ENCODE measurements at places on chromosomes 1 and 21.
A peak's percentile ranks its signal among the peaks of the same experiment; 100 is the strongest.

DNA sequence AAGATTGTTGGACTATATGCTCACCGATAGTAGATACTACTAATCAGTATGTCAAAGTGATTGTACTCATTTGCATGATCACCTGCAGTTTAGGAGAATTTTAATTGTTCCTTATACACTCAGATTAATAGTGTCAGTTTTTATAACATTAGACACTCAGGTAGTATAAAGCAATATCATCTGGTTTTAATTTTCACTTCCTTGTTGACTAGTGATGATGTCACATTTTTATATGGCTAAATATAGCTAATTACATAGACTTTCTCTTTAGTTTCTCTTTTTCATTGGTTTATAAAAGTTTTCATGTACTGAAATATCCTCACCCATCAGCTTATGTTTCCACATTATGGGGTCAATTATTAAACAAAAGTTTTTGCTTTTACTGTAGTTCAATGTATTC, 1332.4 kb upstream of the ADGRL2 start:
- no peak for DNase-seq

DNA sequence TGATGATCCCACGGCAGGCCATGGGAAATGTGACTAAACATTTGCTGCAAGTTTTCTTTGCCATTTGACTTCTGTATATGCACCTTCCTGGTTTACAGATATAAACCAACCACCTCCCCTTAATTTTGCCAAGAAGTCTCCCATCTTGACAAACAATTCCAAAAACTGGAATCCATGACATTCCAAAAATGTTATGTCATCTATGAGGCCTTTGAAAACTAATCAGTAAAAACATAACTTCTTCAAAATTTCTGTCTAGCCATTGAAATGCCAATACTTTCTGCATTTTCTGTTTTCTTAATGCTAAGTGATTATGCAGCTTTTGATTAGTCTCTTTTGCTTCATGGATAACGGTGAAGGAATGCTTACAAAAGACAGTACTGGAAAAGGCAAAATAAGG, 84.1 kb downstream of the LYST start:
- no peak for DNase-seq

GRCh38 chr21:44505673-44506278, 34.2 kb downstream of the KRTAP10-1 start:
- DNase-seq, result no peak

DNA sequence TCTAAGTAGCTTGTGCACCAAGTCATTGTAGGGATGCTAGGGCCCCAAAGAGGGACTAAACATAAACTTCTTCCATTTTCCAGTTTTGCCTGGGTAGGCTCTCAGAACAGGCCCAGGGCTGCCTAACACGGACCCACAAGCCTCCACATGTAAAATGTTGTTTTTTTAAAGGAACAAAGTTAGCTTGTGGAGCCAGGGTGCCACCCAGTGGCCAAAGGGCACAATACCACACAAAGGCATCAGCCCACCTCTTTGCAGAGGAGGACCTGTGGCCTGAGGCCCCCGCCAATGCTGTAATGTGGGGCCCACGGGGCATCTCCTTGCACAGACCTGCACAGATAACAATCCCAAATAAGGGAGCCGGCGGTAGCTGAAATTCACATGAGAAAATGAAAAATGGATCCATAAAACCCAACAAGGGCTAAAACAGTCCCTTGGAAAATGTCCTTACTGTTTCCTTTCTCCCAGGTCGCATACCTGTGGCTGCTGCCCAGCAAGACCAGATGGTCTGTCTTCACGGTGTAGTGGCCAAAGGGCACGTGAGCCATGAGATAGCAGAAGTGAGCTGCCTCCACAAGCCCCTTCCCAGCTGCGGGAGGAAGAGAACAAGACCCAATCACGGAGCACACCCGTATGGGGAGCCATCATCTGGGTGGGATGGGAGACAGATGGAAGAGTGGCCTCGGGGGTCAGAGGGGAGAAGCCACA, 23.8 kb downstream of the SEC16B start:
- no peak for DNase-seq

DNA sequence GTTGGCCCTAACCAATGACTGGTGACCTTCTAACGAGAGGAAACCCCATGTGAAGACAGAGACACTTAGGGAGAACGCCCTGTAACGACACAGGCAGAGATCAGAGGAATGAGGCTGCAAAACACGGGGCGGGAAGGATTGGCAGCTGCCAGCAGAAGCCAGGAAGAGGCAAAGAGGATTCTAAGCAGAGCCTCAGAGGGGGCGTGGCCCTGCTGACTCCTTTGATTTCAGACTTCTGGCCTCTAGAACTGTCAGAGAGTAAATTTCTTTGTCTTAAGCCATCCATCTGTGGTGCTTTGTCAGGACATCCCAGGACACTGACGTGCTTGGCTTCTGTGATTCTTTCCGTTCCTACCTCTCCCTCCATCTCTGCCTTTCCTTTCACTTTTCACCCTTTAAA, 79.3 kb downstream of the SH3BGR start:
- no peak for DNase-seq

DNA sequence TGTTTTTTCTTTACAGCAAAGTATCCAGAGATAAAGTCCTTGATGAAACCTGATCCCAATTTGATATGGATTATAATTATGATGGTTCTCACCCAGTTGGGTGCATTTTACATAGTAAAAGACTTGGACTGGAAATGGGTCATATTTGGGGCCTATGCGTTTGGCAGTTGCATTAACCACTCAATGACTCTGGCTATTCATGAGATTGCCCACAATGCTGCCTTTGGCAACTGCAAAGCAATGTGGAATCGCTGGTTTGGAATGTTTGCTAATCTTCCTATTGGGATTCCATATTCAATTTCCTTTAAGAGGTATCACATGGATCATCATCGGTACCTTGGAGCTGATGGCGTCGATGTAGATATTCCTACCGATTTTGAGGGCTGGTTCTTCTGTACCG, 6.5 kb downstream of the DEGS1 start:
- no peak for DNase-seq

DNA sequence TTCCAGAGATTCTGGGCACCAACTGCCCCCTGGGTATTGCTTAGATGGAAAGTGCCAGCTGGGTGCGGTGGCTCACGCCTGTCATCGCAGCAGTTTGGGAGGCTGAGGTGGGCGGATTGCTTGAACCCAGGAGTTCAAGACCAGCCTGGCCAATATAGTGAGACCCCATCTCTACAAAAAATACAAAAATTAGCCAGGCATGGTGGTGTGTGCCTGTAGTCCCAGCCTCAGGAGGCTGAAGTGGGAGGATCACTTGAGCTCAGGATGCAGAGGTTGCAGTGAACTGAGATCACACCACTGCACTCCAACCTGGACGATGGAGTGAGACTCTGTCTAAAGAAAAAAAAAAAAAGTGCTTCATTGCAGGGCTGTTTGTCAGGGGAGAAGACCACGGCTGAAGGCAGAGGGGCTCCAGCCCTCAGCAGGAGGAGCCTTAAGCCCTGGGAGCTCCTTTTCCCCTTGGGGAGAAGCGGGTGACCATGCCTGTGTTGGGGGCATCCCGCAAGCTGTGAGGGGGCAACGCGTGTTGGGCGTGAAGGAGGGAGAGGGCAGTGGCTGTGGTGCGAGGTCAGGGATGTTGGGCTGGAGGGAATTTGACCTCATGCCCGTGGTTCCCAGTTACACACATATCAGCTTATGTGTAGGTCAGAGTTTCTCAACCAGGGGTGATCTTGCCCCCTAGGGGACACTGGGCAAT, 131.5 kb upstream of the VAMP3 start:
- no peak for DNase-seq

DNA sequence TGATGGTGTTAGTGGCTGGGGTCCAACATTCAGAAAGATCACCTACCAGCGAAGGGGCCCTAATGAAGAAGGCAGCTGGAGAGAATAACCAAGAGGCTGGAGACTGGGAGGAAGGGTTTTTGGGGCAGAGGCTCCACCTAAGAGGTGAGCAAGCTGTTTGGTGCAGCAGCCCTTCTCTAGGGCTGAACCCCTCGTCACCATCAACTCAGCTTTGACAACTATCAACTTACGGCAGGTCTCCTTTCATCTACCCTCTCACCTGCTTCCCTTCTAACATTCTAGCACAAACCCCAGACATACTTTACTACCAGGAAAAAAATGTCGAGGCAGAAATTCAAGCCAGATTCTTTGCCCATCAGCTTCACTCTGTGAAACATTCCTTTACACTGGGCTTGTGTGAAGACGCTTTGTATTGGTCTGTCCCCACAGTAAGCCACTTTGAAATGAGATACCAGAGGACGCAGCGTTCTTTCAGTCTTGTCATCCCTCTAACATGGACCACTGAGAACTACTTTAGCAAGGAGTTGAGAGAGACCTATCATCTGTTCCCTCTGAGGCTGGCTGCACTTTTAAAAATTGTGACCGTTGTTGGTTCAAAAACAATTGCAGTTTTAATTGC, 84.6 kb downstream of the RAVER2 start:
- DNase-seq, result no peak

DNA sequence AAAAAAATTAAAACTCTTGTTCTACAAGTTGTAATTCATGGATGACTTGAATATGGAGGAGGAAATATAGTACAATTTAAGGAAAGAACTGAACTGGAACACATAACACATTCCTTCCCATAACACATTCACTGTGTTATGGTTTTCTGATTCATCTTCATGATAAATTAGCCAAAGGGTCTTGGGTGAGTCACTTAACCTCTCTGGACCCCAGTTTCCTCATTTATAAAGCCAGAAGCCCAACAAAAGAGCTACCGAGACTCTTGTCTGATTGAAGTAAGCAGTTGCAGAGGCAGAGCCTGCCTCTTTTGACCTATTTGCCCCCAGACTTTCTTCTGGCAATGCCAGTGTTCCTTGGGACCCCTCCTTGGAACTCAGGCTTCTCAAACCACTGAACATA, 161.9 kb upstream of the KCTD3 start:
- DNase-seq, result no peak

DNA sequence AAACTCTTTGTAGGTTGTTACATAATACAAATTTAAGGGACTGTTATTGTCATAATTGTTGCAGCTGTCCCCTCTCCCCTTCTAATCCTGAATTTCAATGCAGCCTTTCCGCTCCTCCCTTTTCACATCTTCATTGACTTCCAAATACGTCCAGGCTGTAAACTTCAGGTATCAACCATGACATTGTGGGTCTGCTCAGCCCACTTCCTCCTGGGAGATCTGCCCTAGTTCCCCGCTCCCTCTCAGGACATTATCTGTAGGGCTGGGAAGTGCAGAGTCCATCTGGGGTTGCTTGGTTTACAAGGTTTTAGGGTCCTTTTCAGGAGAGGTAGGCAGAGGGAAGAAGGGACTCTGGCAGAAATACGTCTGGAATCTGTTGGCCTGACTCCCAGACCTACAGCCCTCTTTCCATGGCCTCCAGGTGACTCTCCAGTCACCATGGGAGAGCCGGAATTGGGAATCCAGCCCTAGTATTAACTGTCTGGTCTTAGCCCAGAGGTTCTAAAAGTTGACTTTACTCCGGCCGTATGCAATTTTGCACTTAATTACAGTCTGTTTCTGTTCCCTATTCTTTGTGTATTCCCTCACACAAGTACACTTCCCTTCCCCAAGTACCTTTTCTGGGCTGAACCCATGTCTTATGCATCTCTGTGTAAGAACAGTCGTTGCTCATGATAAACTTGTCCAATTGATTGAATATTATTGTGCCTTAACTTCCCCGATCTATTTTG, 4.7 kb upstream of the DENND2D start:
- no peak for DNase-seq

DNA sequence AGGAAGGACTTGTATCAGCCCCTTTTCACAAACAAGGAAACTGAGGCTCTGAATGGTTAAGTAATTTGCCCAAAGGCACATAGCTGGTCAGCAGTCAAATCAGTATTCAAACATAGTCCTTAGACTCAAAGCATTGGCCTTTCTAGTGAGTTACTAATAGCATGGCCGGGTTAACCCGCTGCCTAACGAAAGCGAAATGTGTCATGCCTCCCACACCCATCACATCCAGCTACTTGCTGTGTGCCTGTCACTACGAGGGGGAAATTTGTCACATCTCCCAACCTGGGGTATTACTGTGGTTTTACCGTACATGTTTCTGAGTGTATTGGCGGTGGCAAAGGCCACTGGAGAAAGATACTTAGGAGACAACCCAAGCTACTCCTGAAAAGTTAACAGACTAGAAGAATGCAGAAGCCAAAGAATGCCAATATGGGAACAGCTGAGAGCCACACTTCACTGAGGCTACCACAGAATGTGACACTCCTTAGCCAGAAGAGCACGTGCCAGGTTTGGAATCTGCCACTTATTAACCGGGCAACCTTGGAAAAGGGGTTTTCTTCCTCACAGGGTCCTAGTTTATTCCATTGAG, 363.5 kb downstream of the KCNH1 start:
- DNase-seq, result no peak

DNA sequence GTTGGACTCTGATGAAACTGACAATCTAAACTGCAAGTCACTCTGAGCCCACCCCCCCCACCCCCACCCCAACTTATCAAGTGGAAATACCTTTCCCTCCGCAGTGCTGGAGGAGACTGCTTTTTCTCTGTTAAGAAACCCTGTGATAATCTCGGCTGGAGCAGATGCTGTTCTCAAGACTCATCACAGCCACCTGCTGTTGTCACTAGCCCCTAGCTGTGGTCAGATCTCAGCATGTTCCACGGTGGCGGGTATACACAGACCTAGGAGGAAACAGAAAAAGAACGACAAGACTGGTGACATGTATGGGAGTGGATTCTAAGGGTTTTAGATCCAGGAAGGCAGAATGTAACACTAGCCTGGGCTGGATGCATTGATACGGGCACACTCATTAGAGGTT, 2.3 kb downstream of the ACTL8 start:
- DNase-seq, result no peak

- no peak for DNase-seq
Measured at GRCh38 chr1:204418174-204419063, 6.8 kb upstream of the PPP1R15B start.

- no peak for DNase-seq
Measured at GRCh38 chr21:16302851-16303282, 573.1 kb downstream of the USP25 start.

GRCh38 chr1:234760303-234760723, 150.3 kb upstream of the IRF2BP2 start:
- no peak for DNase-seq

GRCh38 chr1:238489006-238489405, 598.3 kb upstream of the ZP4 start:
- no peak for DNase-seq

DNA sequence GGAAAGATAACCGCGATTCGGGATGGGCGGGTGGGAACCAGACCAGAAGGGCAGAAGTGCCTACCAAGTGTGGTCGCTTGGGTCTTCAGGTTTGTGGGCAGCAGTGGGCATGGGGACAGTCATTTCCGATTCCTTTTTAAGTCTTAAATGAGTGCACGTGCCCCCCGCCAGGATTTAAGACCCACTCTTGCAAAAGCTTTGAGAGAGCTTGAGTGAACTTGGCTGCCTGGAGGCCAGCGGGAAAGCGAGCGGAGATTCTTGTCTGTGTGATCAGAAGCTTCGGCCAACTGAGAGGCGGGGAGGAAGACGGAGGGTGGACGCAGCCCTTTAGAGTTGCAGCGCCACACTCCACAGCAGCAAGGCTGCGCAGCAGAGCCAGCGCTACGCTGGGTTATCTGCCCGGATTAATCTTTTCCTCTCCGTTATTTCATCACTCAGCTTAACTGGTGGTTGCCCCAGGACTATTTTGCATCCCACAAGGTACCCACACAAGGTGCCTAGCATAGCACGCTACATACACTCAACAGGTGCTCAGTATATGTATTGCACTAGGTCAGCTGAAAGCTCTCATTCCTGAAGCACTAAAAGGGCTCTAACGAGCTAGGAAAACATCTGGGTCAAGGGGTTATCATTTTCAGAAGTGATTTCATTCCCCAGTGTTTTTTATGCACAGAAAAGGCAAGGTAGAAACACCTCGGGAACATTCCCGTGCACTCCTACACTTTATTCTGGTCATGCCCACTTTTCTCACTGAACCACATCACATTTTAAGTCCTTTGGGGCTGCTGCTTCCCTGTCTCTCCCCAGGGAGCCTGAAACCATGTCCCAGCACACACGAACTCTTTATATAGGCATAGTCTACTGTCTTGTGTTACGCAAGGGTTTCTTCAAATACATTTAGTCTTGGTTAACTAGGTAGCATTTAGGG, 1.5 kb upstream of the BATF3 start:
- peak; percentile 21 for DNase-seq

Measured in CD4-positive, alpha-beta T cell treated with Interleukin-17A for 1 hour (primary cell).